OCI-LY7 (cell line): ENCODE measurements at places on chromosomes 5 and 9. TPM values are rescaled to one million over a fixed set of nuclear protein-coding genes. Genes with fewer than 3 reads are reported as not detected.

DNA sequence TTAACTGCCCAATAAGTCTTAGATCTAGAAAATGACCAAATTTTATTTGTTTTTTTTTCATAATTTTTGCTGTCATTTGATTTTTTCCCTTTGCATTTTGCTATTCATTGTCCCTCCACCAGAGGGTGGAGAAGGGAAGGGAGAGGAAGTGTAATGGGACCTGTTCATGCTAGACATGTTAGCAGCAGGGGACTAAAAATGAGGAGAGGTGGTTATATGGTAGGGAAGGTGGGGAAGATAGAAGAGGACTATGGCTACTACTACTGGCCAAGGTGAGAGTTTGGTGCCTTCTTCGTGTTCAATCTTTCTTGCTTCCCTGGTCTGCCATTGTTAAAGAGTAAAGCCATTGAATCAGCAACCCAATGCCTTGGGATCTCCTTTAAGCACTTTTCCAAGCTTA, 6.4 kb downstream of the GRIA1 start:
- peak; percentile 64 for DNase-seq

DNA sequence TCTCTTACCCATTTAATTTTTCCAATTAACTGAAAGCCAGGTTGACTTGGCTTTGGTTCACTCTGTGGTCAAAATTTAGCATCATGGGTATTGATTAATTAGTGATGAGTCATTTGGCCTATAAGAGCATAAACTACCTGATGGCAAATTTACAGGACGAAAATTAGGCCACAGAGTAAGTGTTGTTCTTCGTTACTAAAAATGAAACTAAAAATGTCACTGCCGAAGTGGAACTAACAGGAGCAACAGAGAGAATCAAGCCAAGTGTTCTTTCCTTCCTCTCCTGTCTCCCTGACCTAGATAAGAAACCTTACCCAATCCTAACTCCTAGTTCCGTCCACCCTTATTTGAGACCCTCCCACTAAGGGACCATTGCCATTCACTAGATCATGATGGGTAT, 176.9 kb downstream of the RAB3C start:
- DNase-seq = no peak

- no peak for DNase-seq
Observed at GRCh38 chr9:134592819-134593200, 48.8 kb upstream of the COL5A1 start.

Gene C7
- not detected in 2 replicates for total RNA-seq

DNA sequence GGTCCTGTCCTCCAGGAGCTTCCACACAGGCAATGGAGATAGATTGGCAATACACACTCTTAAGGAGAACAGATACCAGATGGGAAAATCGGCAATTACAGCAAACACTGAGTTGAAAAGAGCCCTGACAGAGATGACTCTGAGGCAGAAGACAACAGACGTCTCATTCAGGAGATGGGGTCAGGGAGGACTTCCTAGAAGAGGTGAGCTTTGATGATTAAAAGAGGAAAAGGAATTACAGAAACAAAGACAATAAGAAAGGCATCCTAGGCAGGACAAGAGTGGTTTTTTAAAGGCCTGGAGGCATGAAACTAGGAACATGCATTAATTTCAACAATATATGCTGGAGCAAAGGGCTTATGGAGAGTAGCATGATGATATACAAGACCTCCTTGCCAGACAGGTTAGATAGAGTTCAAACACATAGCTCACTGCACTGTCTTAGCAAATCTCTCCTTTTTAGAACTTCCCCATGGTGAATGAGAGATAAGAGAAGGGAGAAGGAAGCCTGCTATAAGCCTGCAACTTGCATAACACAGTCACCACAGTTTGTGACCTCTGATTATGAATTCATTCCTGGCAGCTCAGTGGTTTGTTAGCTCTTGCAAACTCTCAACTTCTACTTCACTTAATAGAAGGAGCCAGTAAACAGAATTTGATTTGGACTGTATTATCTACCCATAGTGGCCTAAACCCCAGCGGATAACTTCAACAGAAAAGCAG, 48.5 kb downstream of the SIL1 start:
- DNase-seq = no peak

- DNase-seq = no peak
Observed at GRCh38 chr9:130872912-130873503, 23.6 kb downstream of the QRFP start.

- DNase-seq = no peak
Observed at GRCh38 chr5:145637396-145637795, 197.7 kb downstream of the PRELID2 start.

DNA sequence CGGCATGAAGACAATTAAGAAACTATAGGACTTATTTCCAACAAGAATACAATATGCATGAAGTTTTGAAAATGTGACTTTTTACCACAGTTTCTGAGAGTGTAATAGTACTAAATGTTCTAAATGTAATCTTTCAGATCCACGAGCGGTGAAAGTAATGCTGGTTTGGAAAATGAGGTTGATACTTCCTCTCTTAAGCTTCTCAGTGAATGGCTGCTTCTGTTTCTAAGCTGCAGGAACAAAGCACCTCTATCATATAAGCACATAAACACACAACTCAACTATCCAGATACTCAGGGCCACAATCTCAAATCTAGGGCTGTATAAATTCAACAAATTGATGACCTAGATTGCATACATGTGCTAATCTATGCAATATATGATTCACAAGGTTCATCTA, 78.3 kb downstream of the LIFR start:
- no peak for DNase-seq

DNA sequence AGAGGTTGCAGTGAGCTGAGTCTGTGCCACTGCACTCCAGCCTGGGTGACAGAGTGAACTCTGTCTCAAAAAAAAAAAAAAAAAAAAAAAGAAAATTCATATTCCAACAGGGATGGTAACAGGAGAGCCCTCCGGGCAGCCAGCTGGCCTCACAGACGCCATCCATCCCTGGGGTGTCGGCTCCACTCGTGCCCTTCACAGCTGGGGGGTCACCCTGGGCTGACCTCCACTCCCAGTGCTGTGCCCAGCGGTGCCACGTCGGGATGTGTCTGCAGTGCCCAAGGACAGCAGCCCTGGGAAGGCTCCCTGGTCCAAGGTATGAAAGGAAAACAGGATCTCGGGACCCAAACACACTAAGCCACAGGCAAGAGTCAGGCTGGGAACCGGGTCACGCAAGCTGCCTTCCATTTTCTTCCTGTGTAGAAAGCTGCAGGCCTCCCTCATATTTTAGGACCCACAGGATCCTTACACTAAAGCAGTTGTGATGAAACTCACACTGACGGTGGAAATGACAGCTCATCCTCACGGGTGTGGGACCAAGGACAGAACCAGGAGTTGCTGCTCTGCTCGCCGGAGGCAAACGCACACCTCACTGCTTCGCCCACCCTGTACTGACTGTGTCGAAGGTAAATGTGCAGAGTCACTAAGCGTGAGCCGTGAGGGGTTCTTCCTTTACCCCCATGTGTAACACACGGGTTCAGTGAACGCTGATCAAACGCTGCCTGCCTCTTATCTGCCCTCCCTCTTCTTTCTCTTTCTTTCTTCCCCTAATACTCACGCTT, 5.3 kb downstream of the SLC12A7 start:
- no peak for DNase-seq

- no peak for DNase-seq
Observed at GRCh38 chr5:132483661-132484390, 6.7 kb downstream of the IRF1 start.
